ENCODE measurements at places on chromosomes 11 and 22.

- no peak for DNase-seq
These were observed 8.6 kb upstream of the JAML start for GRCh38 chr11:118233377-118233776.

DNA sequence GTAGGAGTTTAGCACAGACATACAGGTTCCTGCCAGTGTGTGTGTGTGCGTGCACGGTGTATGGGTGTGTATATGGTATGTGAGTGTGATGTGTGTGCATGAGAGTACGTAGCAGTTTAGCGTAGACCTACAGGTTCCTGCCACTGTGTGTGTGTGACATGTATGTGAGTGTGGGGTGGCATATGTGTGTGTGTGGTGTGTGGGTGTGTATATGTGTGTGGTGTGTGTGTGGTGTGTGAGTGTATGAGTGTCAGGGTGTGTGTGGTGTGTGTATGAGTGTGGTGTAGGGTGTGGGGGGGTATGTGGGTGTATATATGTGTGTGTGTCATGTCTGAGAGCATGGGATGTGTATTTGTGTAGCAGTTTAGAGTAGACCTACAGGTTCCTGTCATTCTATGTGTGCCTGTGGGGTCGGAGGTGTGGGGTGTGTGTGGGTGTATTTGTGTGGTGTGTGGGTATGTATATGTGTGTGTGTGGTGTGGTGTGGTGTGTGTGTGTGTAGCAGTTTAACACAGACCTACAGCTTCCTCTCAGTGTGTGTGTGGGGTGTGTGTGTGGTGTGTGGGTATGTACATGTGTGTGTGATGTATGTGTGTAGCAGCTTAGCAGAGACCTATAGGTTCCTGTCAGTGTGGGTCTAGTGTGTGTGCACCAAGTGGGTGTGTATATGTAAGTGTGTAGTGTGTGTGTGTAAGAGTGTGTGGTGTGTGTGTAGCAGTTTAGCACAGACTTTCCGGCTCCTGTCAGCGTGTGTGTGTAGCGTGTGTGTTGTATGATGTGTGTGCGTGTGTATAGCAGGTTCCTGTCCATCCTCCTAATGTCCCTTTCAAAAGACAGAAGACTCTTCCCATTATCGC lies 31.8 kb upstream of the TBCEL start:
- DNase-seq = no peak

GRCh38 chr22:25669253-25670069 lies 72.5 kb upstream of the MYO18B start:
- DNase-seq = no peak

GRCh38 chr11:78954261-78954660 lies 379.6 kb upstream of the NARS2 start:
- DNase-seq = no peak

DNA sequence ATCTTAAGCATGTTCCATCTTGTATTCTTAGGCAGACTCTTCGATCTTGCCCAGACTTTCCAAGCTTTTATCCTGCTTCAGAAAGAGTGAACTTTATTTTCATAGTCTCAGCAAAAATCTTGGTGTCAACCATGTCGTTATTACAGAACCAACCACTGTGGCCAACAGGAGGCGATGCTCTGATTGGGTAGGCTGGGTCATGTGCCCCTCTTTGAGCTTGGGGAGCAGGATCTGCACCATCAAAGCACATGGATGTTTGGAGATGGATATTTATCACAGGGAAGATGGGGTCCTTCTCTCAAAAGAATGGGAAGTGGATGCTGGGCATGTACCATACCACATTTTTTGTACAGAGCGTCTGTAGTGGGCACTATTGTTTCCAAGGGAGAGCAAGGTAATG lies 197.4 kb downstream of the MYO18B start:
- no peak for DNase-seq

DNA sequence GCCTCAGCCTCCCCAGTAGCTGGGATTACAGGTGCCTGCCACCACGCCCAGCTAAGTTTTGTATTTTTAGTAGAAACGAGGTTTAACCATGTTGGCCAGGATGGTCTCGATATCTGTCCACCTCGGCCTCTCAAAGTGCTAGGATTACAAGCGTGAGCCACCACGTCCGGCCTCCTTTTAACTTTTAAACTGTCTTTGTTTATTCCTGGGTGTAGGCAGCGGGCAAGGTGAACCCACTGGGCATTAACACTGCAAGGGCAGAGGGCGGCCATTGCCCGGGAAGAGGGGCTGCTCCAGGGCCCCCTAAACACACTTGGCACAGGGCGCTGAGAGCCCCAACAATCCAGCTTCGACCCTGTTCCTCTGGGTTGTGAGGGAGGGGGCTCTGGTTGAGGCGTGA lies 693.6 kb downstream of the BRD1 start:
- no peak for DNase-seq

DNA sequence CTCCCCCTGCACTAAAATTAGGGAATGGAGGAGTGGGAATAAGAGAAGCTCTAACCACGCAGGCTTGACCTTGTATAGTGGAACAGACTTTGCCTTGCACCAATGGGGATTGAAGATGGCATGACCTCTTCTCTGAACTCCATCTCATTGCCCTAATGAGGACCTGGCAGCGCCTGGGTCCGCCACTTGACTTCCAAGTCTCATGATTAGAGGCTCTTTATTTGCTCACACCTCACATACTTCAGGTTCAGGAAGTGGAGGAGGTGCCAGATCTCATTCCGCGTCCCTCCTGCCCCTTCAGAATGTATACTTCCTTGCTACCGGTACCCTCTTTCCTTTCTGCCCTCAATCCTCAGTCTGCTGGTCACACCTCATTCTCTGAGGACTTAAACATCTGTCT lies 106.0 kb upstream of the CD44 start:
- DNase-seq = no peak

GRCh38 chr22:42069801-42070516 lies 653 bp downstream of the NAGA start:
- DNase-seq = peak; percentile 22

GRCh38 chr11:117868088-117868487 lies 8.4 kb downstream of the FXYD6 start:
- DNase-seq = no peak

DNA sequence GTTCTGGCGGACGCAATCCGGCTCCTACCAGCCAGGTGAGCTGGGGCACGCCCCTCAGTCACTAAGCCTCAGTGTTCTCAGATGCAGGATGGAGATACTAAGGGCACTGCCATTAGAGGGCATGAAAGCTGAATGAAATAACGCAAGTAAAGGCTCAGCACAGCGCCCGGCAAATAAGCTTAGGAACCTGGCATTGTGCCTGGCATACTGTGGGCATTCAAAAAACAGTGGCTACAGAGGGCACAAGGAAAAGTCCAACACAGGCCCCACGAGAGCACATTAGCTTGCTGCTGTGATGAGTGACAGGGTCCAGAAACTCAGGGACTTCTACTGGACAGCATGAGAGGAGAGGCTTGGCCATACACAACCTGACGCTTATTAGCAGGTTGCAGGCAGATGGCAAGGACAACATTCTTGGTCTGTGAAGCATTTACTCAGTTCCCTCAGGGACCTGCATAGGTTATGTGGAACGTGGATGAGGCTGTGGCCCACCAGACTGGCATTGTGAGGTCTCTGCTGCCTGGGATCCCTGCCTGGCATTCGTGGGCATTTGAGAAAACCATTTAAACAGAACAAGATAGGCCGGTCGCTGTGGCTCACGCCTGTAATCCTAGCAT lies 12.2 kb downstream of the TXN2 start:
- DNase-seq = no peak

DNA sequence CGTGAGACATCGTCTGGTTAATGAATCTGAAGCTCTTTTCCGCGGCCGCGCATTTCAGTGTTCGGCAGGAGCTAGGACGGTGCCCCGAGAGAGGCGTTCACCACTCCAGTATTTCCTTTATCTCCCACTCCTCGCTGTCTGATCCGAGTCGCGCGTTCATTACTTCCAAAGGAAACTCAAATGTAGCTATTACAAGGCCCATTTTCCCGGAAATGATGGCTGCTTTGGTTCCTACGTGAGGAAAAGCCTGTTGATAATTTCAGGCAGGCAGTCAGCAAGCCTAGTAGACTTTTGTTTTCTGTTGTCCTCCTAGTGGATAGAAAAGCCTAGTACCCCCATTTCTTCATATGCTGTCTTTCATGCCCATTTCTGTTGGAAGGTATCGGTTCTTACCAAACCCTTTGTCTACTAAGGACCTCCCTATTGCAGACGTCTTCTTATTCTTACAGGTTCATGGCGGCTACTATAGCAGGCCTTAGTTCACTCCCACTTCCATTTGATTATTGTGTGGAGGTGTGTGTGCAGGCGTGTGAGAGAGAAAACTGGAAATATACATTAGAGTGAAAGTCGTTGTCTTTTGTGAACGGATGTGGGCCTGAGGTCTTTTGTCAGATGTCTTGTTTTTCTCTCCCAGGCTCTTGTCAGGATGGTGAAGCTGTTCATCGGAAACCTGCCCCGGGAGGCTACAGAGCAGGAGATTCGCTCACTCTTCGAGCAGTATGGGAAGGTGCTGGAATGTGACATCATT lies 737 bp downstream of the RBM4 start:
- peak; percentile 18 for DNase-seq

DNA sequence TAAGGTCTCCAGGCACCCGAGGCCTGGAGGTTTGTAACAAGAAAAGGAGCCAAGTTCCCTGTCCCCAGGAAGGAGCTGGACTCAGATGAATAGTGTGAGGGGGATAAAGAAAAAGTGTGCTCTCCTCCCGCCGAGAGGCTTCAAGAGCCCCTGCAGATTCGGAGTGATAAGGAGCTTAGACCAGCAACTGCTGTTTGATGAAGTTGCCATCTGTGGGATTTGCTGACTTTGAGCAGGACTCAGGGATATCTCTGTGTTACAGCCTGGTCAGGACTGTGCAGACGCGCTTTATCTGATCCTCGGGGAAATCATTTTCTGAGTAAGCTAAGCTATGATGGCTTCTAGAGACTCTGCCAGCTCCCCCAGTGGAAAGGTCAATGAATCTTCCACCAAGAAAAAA lies 1017.0 kb downstream of the TBC1D22A start:
- no peak for DNase-seq

DNA sequence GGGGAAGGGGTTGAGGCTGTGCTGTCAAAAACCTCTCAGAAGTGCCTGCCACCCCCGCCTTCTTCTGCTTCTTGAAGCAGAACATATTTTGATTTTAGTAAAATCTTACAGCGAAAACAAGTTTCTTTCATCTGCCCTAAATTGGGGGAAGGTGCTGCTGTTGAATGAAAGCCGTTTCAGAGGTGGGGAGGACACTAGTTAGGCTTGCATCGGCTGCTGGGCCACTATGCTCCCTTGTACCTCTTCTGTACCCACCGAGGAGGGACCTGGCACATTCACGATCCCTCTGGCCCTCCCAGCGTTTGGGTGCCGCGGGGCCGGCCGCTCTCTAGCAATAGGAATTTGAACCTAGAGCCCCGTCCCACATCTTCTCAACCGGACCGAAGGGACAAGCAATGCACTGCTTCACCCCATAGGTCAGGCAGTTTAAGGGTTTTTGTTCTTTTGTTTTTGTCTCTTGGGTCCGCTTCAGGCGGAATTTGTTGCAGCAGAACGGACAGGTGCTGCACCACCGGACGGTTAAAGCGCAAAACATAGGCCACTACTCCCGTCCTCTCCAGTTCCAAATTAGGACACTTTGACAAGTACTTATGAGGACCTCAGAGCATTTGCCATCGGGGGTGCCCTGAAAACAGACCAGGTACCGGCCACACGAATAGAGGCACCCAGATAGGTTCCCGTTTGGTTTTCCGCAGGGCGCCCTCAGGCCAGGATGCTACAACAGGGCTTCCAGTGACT lies 5.6 kb downstream of the SLC6A5 start:
- no peak for DNase-seq

- DNase-seq = no peak
These were observed 485.9 kb downstream of the JRKL start for GRCh38 chr11:96875712-96876111.

DNA sequence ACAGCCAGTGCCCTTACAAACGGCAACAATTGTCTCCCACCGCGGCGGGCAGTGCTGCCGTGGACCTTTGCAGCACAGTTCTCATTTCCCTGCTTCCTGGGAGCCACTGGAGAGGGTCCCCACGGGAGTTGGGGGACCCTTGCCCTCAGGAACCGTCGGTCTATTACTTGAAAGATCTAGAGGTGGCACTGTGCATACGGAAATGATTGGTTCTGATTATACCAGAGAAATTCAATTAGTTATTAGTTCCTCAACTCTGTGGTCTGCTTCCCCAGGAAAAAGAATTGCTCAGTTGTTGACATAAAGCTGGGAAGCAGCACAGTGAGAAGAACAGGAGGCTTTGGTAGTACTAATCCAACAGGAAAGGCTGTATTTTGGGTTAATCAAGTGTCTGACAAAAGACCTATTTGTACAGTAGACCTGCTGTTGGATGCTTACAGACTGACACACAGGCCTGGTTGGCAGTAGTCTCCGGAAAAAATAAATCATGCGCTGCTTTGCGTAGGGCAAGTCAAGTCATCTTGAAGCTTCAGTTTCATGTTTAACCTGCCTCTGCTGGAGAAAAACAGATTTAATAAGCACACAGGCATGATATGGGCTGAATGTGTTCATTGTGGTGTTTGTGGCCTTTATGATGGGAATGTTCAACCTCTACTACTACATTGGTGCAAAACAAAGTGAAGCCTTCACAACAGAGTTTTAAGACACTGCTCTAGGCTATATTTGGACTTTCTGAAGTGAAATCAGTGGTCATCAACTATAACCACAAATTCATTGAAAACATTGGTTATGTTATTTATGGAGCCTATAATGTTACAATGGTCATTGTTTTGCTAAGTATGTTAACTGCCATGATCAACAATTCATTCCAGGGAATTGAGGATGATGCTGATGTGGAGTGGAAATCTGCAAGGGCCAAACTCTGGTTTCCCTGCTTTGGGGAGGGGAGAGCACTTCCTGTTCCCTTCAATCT lies 54.6 kb upstream of the SC5D start:
- DNase-seq = peak; percentile 25

DNA sequence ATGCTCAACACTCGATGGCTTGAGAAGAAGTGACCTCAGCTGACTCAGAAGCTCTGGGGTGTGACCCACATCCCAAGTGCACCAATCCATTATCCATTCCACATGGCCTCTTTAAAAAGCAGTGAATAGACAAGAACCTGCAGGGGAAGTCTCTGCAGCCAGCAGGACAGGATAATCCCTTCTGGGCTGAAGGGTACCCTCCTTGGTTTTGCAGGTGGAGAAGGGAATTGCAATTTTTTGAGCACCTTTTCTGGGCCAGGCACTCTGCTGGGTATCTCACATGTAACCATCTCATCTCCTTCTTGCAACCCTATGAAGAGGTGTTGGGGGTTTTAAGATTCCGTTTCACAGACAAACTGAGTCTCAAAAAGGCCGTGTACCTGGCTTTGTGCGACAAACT lies 76.6 kb downstream of the MYO18B start:
- DNase-seq = no peak

DNA sequence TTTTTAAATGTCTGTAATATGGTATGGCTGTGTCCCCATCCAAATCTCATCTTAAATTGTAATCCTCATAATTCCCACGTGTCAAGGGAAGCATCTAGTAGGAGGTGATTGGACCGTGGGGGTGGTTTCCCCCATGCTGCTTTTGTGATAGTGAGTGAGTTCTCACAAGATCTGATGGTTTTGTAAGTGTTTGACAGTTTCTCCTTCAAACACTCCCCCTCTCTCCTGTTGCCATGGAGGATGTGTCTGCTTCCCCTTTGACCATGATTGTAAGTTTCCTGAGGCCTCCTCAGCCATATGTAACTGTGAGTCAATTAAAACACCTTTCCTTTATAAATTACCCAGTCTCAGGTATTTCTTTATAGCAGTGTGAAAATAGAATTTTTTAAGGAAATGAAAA lies 31.1 kb upstream of the CD44 start:
- no peak for DNase-seq
